ELF-1 (cell line): ENCODE measurements at places on chromosomes 3 and 15.

DNA sequence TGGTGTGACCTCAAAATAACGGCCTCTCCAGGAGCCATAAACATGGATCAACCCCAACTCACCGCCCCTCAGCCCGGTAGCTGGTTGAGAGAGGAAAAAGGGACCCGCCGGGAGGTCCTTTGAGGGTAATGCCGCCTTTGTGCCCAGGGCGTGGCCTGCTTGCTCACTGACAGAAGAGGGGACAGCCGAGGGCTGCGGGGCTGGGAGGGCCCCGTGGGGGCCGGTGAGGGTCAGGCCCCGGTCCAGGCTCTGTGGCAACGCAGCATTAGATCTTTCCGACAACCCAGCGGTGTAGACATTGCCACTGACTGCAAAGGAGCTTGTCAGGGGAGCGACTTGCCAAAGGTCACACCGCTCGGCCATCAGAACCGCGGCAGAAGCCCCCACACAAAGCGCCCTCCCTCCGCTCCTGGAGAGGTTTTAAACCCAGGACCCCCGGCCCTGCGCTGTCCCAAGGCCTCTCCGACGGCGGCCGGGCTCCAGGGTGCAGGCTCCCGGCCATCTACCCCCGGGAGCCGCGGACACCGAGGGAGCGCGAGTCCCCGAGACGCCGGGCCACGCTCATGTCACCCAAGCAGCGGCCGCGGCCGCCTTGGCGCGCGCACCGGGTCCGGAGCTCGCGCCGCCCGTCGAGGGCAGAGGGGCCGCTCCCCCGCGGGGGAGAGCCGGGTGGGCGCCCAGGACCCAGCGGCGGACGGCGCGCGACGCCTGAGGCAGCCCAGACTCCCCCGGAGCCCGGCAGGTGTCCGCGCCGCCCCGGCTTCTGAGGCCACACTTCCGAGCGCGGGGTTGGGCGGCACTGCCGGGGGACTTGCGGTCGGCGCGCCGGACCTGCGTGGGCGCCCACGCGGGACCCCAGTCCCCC is 975 bp downstream of the PCSK6 start:
- DNase-seq, result peak; percentile 47

GRCh38 chr3:52126500-52126899 is 27.7 kb downstream of the POC1A start:
- no peak for DNase-seq

DNA sequence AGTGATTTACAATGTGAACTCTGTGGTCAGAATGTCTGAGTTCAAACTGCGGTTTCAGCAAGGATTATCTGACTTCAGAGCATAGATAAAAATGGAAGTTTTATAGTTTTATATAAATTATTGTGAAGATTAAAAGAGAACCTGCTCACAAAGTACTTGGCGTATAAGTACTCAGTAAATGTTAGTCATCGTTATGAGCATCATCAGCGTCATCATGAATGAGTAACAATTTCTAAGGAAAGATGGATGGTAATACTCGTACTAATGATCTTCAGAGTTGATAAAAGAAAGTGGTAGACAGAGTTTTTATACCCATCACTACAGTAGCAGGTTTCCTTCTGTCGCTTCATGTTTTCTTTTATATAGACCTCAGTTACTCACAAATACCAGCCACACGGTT is 341.8 kb downstream of the RAP2B start:
- DNase-seq, result no peak

- DNase-seq, result no peak
Measured at GRCh38 chr3:119087799-119088198, 53.2 kb upstream of the IGSF11 start.

DNA sequence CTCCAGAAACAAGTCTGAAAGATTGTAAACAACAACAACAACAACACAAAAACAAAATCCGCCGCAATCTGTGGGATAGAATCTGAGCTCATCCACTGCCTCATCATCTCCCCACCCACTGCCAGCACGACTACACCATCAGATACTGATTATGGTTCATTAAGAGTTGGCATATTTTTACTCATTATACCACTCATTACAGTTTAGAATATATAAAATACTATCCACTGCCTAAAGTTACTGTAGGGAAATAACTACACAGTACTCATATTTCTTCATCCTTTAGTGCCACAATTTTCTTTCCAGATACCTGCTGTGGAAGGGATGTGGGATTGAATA is 152.5 kb upstream of the PEX5L start:
- no peak for DNase-seq

- no peak for DNase-seq
Measured at GRCh38 chr3:71350998-71351397, 232.5 kb downstream of the FOXP1 start.

DNA sequence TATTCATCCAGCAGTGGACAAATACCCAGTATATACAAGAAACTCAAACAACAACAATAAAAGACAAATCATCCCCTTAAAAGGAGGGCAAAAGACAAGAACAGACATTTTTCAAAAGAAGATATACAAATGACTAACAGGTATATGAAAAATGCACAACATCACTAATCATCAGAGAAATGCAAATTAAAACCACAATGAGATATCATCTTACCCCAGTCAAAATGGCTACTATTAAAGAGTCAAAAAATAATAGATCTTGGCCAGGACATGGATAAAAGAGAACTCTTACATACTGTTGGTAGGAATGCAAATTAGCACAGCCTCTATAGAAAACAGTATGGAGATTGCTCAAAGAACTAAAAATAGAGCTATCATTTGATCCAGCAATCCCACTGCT is 16.9 kb downstream of the DHX36 start:
- DNase-seq, result no peak
